ENCODE measurements at places on chromosomes 7 and 10.
A peak's percentile ranks its signal among the peaks of the same experiment; 100 is the strongest.

DNA sequence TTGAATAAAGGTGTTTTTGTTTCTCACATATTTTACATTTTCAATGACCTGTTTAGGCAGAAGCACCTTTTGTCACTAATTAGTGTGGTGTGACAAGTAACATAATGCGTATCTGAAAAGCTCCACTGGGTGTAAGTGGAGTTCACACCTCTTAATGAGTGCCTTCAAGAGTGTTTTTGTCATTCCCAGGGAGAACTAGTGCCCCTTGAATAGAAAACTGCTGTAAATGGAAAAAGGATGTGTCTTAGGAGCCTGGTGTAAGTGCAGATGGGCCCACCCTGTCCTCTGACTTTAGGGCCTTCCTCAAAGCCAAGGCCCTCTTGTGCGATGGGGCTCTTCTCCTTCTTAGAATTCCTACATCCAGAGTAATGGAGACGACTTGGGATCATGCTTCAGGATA is 170.0 kb downstream of the MGMT start:
- DNase-seq = no peak

DNA sequence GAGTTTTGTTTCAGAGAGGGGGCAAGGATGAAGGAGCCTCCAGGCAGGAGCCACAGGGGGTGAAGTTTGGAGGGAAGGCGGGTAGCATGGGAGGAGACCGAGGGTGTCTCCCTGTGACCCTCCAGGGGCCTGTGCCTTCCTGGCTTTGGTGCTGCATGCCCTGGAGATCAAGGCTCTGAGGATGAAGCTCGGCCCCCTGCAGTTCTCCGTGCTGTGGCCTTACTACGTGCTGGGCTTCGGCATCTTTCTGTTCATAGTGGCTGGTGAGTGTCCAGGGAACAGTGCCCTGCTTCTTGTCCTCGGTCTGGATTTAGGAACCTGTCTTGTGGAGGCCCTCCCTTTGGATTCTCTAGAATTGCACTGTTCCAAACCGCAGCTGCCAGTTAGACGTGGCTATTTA is 9.2 kb upstream of the ZSCAN25 start:
- DNase-seq = no peak

DNA sequence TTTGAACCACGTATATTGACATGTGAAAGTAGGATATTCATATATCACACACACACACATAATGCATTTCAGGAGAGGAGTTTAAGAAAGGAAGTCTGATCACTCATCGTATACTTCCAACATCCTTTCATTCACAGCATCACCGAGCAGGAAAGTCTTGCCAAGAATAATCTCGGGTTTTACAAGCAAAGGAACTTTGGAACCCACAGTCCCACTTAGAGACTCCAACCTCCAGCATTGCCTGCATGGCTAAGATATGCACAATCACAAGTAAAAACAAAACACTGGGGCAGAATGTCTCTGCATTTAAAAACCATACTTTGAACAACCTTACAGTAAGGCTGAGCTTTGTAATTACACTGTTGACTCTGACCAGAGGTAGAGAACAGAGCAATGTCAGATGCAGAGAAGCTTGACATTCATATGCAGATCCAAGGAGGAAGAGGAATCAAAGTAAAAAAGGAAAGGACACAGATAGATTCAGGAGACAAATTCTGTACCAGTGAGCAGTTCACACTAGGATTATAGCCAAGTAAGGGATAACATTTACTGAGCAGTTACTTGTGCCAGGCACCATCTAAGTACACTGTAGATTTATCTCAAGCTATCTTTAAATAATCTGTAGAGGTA is 14.8 kb downstream of the THSD7A start:
- DNase-seq = no peak

DNA sequence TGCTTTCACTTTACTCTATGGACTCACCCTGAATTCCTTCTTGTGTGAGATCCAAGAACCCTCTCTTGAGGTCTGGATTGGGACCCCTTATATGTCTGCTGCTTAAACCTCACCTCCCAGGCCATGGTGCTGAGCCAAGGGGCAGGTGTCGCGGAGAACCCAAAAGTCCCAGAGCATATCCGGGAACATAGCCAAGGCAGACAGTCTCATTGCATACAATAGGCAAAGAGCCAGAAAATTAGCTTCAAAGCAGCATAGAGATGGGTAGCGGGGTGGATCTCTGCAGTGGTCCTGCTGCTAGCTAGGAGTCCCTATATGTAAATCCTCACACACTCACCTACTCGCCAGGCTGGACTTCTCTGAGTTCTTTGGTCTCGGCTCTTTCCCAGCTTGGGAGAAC is 5.5 kb downstream of the CCL24 start:
- DNase-seq = no peak

DNA sequence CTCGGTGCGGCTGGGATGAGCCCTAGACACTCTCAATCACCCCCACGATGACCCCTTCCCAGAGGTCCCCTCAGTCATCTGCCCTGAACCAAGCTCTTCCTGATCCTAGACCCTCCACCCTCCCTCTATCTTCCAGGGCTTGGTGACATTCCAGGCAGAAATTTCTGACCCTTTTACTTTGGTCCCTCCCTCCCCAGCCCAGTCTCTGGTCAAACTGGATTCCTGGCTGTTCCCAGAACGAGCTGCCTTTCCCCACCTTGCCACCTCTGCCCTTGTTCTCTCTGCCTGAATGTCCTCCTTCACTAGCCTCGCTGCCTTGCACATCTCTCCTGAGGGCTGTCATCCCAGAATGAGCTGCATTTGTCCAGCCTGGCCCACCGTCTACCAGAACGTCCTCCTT is 1.3 kb upstream of the CLDN4 start:
- no peak for DNase-seq

DNA sequence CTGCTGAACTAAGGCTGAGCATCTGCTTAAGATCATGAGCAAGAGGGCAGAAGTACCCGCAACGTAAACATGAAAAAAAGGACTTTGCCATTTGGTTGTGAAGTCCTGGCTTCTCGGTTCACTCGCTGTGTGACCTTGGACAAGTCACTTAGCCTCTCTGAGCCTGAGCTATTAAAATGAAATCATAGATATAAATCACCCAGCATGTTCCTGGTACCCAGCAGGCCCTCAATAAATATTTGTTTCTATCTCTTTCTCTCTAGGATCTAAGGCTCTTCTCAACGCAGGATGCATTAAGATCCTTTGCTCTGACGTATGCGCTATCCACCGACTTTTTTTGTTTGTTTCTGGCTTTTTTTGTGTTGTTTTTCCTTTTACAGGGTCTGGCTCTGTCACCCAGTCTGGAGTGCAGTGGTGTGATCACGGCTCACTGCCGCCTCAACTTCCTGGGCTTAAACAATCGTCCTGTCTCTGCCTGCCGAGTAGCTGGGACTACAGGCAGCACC is 6.7 kb downstream of the HIP1 start:
- no peak for DNase-seq

- DNase-seq = no peak
Measured at GRCh38 chr7:102138676-102139075, 148.0 kb upstream of the SH2B2 start.

- DNase-seq = no peak
Measured at GRCh38 chr7:49580000-49580399, 193.4 kb upstream of the VWC2 start.

DNA sequence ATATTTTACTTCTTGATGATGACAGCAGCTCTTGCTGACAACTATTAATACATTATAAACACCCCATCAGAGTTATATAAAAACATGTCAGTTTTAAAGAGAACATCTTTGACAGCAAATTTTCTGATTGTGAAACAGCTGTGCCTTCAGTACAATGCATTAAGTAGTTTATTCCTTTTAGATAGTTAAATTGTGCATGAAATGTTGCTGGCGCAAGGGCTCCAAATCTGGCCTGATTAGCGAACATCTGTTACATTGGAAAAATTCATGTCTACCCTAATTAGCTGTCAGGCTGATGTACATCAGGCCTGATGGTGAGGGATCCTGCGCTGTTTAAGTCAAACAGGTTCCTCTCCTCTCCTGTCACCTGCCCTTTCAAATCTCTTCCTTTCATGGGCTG is 171.9 kb upstream of the SP8 start:
- DNase-seq = no peak

GRCh38 chr10:9869205-9869604 is 1148.5 kb upstream of the CELF2 start:
- DNase-seq = no peak

DNA sequence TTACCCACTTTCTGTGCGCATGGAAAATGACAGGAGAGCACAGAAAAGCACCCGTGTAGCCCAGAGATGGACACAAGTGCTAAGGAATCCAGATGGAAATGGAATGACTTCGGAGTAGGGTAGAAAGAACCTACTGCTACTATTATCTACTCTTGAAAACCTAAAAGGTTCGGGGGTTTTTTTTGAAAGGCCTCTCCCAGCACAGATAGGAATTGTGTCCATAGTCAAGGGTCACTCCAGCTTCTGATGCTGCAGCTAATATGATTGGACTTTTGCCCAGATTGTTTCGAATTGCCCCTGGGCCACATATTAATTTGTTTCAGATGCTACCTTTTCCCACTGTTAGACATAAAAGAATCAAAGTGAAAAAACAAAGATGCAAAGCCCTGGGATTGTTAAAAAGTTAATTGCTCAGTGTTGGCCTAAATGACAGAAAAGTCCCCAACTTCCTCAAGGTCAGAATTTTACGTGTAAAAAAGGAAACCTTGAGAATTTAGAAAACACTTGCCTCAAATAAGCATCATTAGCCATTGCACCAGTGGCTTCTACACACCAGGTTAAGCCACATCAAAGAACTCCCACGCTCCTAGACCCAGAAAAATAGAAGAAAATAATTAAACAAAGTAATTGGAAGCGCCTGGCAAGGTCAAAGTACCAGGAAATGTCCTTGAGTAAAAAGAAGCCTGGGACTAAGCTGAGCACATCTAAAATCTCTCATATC is 40.8 kb upstream of the INSIG1 start:
- DNase-seq = no peak

GRCh38 chr7:20301311-20301939 is 29.3 kb upstream of the ITGB8 start:
- no peak for DNase-seq

DNA sequence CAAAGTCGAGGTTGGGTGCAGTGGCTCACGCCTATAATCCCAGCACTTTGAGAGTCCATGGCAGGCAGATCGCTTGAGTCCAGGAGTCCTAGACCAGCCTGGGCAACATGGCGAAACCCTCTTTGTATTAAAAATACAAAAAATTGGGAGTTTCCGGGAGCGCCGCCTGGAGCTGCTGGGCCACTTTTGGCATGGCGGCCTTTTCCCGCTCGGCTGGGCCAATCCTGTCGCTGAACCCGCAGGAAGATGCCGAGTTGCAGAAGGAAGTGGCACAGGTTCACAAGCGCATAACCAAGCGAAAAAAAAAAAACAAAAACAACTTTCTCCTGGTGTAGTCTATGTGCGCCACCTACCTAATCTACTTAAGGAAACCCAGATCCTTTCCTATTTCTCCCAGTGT is 30.9 kb upstream of the MTPAP start:
- DNase-seq = no peak

GRCh38 chr7:28378574-28379149 is 33.7 kb upstream of the CREB5 start:
- DNase-seq = no peak

DNA sequence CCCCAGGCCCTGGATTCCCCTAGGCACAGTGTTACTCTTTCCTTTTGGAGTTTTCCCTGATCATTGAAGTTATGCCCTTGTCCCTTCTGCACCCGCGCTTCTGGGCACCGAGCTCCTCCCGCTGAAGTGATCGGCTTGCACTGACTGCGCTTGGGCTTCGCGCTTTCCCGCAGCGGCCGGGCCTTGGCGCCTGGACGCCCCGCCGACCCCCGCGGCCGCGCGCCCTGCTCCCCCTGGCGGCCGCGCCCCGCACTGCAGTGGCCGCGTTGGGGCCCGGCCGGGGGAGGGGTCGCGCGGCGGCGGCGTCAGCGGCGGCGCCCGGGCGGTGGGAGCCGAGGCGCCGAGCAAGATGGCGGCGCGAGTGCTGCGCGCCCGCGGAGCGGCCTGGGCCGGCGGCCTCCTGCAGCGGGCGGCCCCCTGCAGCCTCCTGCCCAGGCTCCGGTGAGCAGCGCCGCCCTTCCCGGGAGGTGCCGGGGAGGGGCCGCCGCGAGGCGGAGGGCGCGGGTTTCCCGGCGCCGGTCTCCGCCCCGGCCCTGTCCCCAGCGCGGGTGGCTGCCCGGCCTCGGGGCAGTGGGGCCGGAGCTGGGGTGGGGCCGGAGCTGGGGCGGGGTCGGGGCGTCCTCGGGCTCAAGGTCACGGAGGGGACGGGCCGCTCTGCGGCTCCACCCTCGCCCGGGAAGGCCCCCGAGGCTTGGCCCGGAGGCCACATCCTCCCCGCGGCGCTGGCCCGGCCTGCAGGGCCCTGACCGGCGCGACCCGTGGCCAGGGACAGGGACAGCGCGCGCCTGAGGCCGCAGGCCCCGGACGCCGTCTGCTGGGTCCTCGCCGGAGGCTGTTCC is at the start of gene NIPSNAP2:
NIPSNAP2 (plus strand) TSS at position 325 of the 839 bp plus-strand sequence; CDS start at position 350, 25 bp downstream.
- DNase-seq = peak; percentile 36

DNA sequence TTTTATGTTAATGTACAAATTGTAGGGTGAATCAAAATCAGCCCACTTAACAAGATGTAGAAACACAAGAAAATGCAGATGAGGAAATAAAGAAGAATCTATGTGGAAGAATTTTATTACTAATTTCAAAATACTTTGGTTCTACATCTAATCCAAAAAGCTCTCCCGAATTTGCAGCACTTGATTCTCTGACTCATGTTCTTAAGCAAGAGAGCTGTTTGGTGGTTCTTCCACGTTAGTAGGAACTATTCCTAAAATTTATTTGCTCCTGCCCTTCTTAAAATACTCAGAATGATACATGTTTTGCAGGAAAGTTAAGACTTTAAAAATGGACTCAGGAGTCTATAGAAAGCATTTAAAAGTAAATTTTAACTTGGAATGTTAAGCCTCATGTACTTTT is 91.8 kb downstream of the ZMYND11 start:
- DNase-seq = no peak

DNA sequence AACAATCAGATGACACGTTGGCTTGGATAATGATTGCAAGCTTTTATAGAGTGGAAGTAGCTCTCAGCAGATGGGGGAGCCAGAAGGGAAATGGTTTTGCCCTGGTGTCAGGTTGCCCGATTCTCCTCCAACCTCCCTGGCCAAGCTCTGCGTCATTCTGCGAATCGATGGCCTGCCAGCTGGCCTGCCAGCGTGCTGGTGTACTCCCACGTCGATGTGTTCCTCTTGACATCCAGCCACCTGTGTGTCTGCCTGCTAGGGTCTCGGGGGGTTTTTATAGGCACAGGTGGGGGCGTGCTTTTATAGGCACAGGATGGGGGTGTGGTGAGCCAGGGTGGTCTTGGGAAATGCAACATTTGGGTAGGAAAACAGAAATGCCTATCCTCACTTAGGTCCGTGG is 4.6 kb downstream of the NET1 start:
- no peak for DNase-seq

DNA sequence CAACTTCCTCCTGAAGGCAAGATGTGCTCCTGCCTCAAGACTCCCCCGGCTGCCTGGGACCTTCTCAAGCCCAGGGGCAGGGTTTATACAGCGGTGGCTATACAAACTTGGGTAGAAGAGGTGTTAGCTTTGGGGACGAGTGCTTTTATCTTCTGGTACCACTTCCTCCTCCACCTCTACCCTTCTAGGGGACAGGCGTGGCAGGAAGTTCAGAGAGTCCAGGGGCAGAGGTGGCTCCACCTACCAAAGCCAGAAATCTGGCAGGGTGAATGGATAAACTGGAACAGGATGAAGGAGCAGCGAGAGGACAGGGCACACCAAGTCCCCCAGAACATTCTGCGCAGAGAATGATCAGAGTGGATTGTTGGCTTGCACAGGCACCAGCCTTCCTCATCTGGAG is 24.0 kb upstream of the TM9SF3 start:
- no peak for DNase-seq

GRCh38 chr7:8201846-8202441 is 60.0 kb downstream of the ICA1 start:
- DNase-seq = no peak

GRCh38 chr10:112080231-112080630 is 103.3 kb downstream of the GPAM start:
- DNase-seq = no peak

- DNase-seq = no peak
Measured at GRCh38 chr10:63681993-63682697, 160.9 kb downstream of the REEP3 start.

Measured in bone marrow (tissue), 2 donors.